T-helper 2 cell (primary cell): ENCODE measurements at places on chromosomes 1 and 21.

- DNase-seq: no peak
Observed at GRCh38 chr1:8134546-8135235, 108.6 kb upstream of the ERRFI1 start.

DNA sequence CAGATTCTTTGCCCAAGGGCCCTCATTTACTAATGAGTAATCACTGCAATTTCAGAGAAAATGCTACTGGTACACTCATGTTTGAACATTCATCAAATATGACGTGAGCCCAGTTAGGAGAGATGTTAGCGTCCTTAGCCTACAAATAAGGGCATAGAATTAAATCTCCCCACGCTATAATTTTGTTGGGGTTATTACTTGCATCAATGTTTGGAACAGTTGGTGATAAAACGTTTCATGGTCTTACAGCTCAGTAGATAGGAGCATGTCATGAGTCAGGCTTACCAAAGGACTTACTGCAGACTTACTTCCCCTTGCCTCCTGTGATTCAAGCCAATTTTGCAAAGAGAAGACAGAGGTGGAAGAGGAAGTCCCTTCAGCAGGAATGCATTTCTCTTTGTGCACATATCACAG lies 304.0 kb downstream of the KIF26B start:
- no peak for DNase-seq

DNA sequence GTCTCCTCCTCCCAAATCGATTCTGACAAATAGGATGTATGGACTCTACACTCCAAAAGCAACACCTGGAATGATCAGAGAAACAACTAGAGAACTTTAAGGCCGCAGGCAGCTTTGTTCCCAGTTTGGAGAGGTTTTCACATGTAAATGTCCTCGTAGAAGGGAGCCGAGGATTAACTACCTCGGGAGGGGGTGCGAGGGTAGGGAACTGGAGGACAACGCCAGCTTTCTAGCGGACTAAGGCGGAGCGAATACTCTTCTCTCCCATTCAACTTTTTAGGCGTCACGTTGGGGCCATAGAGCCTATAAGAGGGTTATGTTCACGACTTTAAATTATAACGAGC lies 1.2 kb downstream of the SCAF4 start:
- DNase-seq: no peak

GRCh38 chr1:87084244-87084836 lies 169.9 kb downstream of the HS2ST1 start:
- DNase-seq: no peak

GRCh38 chr1:161196111-161196510 lies 2.7 kb downstream of the ADAMTS4 start:
- DNase-seq: no peak

DNA sequence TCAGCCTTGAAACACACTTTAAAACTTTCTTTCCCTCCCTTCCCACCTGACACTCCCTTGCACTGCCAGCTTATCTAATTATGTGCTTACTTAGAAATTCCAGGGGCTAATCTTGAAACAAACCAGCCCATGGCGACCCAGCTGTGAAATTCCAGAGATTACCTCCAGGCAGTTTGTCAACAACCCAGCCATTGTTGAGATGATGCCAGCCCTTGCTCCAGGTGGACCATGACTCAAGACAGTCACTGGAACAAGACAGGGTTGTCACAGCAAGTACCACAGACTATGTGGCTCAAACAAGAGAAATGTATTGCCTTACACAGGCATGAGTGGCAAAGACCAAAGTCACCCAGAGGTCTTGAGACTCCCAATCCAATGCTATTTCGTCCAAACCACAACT lies 7.9 kb downstream of the FYB2 start:
- DNase-seq: no peak

DNA sequence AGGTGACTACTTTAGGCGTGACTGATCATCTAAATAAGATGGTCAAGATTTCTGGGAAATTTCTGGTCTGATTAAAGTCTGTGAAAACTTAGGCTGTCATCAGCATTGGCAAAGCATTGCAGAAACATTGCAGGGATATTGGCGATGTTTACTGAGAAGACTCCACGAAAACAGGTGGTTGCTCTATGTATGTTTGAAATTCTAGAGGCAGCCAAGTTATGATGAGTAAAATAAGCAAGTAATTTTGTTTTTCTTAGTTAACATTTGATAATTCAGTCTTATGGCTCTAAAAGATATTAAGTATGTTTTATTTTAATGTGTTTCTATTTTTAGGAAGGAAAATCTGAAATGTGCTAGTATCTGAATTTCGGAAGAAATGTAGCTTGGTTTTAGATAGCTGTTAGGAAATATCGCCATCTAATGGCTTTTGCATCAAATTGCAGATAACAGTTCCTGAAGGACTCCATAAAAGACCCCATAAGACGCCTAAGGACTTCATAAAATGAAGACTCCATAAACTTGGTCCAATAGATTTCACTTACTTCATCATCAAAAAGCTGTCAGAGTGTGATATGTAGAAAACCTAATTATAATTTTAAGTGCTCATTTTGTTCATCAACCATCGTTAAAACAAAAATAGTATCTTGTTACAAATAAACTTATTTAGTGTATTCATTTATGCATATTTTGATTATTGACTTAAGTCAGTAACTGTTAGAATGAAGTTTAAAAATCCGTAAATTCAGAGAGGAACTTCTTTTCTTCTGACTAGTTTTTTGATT lies 344.6 kb downstream of the RYR2 start:
- no peak for DNase-seq

DNA sequence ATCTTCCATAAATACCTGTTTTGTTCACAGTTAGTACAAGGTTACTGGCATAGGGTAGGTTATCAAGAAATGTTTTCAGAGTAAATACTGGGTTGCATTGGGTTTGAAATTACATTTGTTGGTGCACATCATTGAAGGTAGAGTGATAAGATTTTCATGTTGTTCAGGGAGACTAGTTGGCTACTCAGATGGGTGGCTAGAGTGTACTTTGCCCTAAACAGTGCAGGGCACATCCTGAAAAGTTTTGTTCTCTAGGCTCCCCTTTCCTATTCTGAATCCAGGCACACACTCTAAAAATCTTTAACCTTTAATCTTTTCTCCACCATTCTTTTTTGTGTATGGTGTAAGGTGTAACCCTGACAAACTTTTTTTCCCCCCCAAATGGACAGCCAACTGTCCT lies 18.0 kb downstream of the POU2F1 start:
- no peak for DNase-seq

DNA sequence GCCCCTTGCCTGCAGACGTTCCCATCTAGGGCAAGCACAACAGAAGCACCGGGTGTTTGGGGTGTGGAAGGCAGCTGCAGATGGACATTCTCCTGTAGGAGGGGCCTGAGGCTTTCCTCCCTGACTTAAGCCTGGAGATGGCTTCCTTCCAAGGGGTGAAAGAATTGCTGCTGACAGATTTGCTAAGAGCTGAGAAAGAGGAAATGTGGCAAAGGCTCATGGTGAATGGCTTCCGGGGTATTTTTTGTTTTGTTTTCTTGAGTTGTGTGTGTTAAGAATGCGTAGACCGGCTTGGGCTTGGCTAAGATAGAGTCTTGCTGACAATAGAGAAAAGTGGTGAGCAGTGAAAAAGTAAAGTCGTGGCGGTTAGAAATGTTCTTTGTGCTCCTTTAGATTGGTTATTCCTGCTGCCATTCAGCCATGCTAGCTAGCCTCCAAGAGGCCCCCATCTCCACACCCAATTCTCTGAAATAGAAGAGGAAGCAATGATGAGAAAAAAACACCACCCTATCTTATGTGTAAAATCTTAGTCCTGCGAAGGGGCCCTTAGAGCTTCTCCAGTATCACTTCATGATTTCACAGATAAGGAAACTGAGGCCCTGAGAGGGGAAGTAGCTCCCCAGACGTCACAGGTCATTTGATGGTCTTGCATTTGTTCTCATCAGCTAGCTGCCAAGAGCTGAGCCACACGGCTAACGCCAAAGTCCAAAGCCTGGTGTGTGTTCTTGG lies 36.9 kb downstream of the EIF2D start:
- DNase-seq: no peak

DNA sequence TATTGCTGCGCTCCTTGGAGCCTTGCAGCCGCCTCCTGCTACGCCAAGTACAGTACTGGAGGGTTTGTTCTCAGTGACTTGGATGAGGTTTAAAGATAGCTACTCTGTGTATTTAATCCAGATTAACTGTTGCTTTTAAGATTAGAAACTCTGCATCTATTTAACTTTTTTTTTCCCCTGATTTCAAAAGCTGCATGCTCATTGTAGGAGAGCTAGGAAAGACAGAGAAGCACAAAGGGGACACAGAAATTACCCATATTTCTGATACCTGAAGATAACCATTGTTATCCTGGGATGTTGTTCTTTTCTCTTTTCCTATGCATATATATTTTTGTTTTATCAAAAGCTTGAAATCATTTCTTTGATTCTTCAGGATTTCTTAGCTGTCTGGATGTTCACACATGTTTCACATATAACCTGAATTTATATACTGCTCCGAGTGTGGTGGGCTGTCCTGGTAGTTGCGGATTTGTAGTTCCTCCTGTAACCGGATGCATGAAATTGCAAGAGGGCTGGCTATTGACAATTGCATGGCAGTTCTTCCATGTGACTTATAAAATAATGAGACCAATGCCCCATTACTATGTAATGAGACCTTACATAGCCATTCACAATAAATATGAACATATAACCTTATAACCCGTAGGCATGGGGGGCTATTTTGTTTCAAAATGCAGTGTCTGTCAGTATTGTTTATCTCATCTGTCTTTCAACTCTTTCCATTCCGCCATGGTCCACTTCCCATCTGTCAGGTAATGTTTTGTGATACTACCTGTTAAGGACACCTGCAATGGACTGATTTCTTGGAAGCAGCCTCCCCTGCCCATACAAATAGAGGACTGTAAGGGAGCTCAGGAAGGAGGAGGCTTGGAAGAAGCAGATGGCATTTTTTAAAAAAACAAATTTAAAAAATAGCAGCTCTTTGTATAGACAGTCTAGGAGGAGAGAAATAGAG lies 1.4 kb downstream of the RAVER2 start:
- DNase-seq: no peak

DNA sequence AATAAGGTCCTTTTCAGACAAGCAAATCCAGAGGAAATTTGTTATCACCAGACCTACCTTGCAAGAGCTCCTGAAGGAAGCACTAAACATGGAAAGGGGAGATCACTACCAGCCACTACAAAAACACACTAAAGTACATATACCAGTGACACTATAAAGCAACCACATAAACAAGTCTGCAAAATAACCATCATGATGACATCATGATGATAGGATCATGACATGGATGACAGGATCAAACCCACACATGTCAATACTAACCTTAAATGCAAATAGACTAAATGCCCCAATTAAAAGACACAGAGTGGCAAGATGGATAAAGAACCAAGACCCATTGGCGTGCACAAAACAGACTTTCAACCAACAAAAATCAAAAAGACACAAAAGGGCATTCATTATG lies 688.8 kb upstream of the NR5A2 start:
- no peak for DNase-seq

GRCh38 chr1:11725616-11726015 lies 10.3 kb upstream of the AGTRAP start:
- no peak for DNase-seq

DNA sequence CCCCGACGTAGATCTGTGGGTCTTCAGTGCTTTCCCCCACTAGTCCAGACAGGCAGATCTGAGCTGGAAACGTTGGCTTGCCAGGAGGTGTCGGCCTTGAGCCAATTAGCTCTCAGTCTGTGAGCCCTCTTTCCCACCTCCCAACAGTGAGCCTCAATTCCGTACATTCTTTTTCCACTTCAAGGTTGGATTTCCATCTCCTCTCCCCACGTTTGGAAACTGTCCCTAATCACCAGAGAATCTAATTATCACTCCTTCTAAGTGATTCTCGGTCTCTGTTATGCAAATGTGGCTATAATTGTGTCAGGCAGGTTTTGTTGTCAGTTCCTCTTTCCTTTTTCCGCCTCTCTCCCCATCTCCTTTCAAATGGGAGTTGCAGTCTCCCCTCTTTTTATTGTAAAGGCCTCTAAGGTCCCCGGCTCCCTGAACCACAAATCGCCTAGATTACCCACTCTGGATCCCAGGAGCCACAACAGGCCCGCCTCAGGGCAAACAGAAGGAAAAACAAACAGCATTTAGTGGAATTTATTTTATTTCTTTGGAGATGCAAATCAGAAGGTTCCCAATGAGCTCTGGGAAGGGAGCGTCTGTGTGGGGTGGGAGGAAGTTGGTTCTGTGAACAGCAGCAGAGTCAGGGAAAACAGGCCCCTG lies 29.4 kb upstream of the LRRN2 start:
- DNase-seq: no peak

DNA sequence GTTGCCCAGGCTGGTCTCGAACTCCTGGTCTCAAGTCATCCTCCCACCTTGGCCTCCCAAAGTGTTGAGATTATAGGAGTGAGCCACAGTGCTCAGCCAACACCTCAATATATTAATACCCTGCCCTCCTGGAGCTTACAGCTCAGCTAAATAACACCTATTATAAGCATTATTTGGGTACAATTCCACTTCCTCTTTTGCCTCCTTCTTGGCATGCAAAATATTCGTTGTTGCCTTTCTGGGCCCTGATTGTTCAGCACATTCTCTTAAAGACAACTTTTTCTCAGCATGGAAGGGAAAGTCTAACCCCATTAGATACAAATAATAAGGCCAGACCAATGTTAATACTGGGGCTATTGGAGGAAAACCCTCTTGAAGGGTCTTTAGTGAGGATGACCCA lies 2.8 kb downstream of the PAQR7 start:
- DNase-seq: no peak

GRCh38 chr21:25934130-25934529 lies 199.4 kb downstream of the GABPA start:
- DNase-seq: no peak

- DNase-seq: no peak
Observed at GRCh38 chr1:80657044-80657643, 1143.6 kb upstream of the ADGRL2 start.

GRCh38 chr1:33147997-33148314 lies 33.9 kb downstream of the TRIM62 start:
- DNase-seq: no peak

GRCh38 chr1:43270421-43271095 lies 775 bp downstream of the TMEM125 start:
- DNase-seq: no peak

GRCh38 chr1:201149400-201149799 lies 4.9 kb downstream of the TMEM9 start:
- DNase-seq: peak; percentile 35

DNA sequence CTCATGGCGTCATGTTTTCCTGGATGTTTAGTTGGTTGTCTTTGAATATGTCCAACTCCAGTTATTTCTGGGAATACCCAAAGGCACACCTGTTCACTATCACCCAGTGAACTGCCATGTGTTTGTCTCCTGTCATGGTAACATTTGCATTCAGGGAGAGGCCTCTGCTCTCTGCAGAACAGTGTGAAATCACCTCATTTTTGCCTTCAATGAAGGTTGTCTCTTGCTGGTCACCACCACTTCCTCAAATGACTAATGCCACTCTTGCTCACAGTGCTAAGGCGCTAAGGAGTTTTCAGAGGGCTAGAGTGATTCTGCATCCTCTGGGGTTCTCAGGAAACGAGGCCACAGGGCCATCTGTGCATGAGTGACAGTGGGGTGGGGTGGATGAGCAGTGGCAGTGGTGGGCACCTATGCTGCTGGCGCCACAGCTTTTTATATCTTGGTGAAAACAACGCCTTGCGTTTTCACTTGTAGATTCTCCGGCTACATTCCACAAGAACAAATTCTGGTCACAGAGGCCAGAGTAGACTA lies 60.0 kb upstream of the ATP5PO start:
- DNase-seq: no peak

GRCh38 chr1:8118031-8118451 lies 91.9 kb upstream of the ERRFI1 start:
- DNase-seq: no peak
